ENCODE measurements at places on chromosomes 12 and 14.

DNA sequence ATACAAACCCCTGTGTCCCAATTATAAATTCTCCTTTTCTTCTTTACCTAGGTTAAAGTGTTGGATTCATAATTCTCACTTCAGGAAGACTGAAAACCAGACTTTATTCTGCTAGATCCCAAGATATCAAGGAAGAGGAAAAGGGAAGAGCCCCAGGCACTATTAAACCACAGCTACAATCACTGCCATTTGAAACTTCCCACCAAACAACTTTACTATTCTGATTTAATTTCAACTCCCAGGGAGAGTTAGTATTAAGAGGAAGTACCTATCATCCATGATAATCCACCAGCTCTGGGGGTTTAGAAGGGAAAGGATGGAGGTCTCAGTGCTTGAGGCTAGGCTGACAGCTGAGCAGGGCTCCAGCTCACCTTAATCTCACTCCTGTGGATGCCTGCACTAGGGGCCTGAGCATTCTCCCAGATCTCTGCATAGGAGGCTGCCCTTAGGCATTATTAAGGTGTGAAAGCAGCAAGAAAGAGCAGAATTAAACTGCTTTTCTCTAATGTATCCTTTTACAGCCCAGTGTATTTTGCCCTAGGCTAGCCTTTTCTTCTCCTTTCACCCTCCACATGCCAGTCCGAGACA lies 52.9 kb downstream of the MYF5 start:
- DNase-seq, result no peak

- no peak for DNase-seq
Observed at GRCh38 chr14:94675036-94675435, 62.8 kb downstream of the SERPINA3 start.

DNA sequence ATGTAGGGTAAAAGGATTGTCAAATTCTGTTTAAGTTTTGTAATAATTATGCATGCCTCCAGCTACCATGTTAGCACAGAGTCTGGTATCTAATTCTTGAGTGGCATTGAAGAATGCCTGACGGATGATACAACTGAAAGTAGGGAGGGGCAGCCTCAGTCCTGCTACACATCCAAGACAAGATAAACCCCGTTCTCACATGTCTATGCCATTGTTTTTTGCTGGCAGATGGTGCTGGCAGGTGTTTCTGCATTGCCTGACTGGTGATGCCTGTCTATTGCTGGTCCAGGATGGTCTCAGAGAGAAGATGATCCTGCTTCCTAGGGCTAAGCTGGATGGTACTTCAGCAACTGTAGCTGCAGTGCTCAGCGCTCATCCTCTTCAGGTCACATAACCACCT lies 245.8 kb upstream of the NAV3 start:
- DNase-seq, result no peak

- no peak for DNase-seq
Observed at GRCh38 chr12:66742508-66743367, 63.9 kb upstream of the GRIP1 start.

DNA sequence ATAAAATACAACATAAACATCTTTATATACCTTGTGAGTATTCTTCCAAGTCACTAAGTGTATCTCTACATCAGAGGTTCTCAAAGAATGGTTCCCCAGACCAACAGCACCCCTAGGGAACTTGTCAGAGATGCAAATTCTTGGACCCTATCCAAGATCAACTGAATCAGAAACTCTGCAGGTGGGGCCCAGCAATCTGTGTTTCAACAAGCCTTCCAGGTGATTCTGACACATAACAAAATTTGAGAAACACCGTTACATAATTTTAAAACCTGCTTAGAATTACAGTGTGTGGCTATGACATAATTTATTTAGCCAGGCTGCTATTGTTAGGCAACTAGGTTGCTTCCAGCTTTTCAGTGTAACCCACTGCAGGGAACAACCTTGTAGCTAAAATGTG lies 49.8 kb downstream of the NTN4 start:
- no peak for DNase-seq

DNA sequence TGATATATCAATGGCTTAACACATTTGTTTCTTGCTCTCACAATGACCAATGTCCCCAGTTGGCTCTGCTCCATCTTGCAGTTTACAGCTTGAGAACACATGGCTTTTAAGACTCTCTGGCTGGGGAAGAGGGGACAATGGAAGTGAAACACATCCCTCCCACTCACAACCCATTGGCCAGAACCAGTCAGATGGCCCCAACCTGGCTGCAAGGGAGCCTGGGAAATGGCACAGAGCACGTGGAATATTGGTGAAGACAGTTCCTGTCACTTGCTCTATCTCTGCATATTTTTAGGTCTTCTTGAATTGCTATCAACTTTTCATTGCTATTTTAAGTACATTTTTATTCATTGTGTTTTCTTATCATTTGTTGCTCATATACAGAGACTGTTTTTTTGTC lies 345.4 kb downstream of the MED13L start:
- no peak for DNase-seq

DNA sequence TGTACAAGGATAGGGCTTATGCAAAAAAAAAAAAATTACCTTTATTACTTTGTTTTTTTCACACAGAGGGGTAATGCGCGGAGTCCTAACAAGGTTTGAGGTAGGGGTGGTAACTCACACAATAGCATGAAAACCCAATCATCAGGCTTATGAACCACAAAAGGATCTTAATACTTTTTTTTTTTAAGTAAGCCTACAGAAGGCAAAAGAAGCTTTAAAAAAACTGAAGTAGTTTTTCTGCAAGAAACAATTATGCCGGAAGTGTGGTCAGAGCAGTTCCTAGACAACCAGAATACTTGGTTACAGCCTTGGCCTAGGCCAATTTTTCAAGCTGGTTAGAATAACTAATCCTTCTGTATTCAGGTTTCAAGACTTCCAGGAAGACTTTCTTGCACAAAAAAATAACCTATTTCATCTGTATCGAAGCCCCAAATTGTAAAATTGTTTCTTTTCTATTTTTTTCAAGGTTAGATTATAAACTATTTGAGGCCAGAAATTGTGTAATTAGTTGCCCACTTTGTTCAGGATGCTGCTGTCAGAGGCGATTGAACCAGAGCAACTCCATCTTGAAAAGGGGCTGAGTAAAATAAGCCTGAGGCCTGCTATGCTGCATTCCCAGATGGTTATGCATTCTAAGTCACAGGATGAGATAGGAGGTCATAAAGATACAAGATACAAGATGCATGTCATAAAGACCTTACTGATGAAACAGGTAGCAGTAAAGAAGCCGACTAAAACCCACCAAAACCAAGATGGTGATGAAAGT lies 1.8 kb upstream of the GNS start:
- no peak for DNase-seq

- DNase-seq, result peak; percentile 71
Observed at GRCh38 chr12:75329918-75330826, at the start of gene CAPS2. Gene CAPS2, minus strand, starts transcription at chr12:75330324. Its CDS starts 3,826 bp downstream, at chr12:75326498.

GRCh38 chr12:64658892-64659481 lies 48.7 kb downstream of the RASSF3 start:
- no peak for DNase-seq

DNA sequence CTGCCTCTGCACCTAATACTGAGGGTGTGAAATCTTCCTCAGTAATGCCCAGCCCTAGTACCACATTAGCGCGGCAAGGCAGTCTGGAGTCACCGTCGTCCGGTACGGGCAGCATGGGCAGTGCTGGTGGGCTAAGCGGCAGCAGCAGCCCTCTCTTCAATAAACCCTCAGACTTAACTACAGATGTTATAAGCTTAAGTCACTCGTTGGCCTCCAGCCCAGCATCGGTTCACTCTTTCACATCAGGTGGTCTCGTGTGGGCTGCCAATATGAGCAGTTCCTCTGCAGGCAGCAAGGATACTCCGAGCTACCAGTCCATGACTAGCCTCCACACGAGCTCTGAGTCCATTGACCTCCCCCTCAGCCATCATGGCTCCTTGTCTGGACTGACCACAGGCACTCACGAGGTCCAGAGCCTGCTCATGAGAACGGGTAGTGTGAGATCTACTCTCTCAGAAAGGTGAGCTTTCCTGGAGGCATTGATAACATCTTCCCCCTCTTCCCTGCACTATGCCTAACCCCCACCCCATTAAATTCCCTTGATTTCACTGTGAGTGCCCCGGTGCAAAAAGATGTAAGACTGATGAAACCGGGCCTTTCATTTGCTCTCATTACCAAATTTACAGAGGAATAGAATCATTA lies 291.4 kb downstream of the NAV3 start:
- DNase-seq, result no peak

DNA sequence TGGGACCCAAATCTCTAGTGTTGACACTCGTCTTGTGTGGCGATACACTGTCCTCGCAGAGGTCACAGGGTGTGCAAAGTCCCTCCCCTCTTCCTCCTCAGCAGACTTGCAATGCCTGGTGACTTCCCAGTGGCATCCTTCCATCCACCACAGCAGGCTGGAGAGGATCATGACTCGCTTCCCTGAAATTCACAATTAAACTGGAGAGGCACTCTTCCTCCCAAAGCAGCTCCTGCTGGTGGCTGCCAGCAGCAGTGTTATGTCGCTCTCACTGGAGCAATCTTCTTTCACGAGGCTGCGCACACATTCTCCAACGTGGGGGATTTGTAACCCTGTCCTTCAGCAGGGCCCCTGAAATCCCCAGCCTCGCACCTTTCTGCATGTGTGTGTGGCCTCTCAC lies 145.2 kb upstream of the TMCC3 start:
- no peak for DNase-seq

DNA sequence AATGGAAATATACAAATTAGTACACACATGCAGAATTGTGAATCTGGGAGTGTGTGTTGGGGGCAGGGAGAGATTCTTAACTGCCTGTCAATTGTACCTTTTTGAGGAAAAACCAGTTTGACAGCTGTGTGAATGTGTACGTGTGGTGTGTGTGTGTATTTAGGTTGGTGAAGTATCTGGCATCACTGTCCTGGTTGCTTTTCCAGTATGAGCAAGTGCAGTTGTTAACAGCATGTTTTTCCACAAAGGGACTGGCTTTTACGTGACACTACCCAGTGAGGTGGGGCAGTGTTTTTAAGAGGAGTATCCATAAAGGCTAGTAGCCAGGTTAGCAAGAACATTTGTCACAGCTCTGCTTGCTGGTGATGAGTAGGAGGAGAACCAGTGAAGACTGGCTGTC lies 56.1 kb downstream of the DAAM1 start:
- no peak for DNase-seq

GRCh38 chr12:74780182-74780849 lies 242.7 kb downstream of the ATXN7L3B start:
- no peak for DNase-seq

GRCh38 chr14:103416916-103417315 lies 31.7 kb downstream of the MARK3 start:
- no peak for DNase-seq

DNA sequence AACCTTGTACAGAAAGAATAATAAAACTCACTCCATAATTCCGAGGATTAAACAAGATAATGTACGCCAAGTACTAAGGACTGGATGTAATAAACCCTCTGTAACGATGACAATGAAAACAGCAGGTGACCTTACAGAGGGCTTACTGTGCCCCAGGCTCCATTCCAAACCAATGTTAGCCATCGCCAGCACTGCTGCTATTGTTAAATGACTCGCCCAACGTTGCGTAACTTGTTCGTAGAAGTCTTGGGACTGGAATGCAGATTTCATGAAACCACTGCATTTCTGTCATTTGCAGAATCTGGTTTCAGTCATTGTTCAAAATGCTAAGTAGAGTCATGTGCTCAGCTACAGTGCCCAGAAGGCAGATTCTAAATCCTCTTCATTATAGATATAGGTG lies 728 bp upstream of the STON2 start:
- no peak for DNase-seq

- no peak for DNase-seq
Observed at GRCh38 chr14:78123650-78124253, 46.4 kb upstream of the NRXN3 start.

DNA sequence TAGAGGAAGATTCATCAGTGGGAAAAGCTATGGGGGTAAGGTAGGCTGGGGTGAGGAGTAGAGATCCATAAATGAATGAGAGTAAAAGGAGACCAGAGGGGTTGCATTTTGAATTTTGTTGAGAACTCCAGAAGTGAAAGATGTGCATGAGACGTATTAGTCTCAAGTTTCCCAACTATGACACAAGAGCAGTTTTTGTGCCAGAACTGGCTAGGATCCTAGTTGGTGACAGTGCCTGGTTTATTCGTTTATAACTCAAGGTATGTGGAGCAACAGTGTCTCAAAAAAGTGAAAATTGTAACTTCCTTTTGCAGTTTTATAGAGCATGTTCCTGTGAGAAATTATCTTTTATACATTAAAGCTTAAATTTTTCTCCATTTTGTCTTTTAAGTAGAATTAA lies 377.0 kb downstream of the NPAS3 start:
- DNase-seq, result no peak

DNA sequence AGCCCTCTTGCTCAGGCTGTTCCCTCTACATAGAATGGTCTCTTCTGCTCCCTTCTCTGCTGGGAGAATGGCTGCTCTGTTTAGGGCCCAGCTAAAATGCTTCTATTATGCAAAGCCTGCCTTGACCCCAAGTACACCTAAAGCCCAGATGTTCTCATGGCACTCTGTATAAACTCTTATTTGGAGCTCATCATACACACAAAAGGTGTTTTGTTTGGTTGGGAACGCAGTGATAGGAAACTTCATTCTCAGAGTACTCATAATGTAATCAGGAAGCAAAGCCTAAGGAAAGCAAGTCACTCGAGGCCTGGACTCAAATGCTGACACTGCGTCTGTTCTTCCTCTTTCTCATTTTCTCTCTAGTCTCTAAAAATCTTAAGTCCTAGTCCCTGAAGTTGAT lies 38.2 kb upstream of the SYCP3 start:
- no peak for DNase-seq

DNA sequence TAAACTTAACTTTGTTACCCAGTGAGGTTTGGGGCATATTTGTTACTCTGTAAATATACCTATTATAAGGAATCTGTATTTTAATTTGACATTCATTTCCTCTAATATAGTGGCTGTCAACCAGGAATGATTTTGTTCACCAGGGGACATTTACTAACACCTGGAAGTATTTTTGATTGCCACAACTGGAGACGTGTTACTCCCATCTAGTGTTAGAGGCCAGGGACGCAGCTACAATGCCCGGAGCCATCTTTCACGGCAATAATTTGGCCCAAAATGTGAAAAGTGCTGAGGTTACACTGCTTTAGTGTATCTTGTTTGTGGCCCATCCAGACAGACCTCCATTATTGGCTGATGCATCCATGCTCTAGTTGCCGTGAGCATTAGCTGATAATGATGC lies 881.3 kb upstream of the ATXN7L3B start:
- no peak for DNase-seq
